IMR-90 (cell line): ENCODE measurements at places on chromosomes 2 and 18.

DNA sequence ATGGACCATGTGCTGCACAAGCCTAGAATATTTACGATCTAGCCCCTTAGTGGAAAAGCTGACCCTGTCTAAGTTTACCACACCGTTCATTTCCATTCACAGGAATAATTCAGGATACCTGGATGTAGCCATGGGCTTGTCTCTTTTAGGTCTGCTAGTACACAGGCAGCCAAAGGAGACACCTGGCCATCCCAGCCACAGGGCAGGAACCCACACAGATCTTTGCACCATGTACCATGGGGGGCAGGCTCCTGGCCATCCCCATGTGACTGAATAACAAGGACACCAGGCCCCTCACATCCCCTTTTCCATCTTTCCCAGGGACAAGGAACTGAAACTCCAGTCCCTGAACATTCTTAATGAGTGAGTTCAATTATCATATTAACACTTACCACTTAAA, 467.3 kb upstream of the MYT1L start:
- no peak for DNase-seq

- DNase-seq = no peak
These were observed 12.5 kb upstream of the TANC1 start for GRCh38 chr2:158955842-158956365.

DNA sequence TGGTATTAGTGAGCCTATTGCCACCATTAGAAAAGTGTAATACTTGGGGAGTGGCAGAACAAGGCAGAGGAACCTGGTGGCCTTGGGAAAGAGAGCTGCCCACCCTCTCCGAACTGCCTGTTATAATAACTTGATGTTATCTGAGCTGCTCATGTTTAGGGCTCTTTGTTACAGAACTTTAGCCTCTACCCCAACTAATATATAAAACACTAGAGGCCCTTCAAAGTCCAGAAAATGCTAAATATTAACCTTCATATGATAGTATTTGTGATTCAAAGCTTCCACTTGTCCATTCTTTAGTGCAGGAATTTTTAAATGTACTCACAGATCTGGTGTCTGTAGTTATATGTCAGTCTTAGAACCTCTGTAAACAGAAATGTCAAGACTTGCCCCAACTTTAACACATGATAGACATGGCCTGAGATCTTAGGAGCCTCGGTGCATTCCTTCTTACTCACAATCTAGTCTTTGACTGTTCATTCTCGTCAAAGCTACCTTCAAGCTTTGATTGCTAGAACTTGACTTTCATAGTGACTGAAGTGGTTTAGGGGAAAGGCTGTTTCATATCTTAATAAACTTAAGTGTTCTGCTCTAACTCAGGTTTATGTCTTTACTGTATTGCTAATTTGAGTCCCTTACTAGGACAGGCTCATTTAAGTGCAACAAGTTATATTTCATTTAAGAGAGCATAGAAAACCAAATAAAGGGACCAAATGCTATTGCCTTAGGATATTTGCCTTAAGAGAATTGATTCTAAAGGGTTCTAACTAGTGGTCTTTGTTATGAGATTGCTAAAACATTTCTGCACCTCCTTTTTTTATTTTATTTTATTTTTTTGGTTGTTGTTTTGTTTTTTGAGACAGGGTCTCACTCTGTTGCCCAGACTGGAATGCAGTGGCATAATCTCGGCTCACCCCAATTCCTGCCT, 41.6 kb downstream of the DDX1 start:
- DNase-seq = no peak

DNA sequence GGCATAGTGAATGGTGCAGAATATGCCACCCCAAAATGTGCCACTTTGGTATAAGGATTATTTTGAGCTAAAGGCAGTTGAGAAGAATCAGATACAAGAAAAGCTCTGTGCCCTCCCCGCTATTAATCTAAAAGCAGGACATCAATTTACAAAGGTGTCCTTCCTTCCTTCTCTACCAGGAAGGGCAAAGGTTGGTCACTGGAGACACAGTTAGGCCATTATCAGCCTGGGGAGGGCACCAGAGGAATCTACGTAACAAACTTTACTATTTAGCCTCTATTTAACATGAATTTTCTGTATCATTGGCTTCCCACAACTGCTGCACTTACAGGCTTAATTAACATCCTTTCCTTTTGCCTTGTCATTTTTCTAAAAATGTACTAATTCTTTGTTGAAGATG, 52.6 kb downstream of the MEP1B start:
- no peak for DNase-seq

DNA sequence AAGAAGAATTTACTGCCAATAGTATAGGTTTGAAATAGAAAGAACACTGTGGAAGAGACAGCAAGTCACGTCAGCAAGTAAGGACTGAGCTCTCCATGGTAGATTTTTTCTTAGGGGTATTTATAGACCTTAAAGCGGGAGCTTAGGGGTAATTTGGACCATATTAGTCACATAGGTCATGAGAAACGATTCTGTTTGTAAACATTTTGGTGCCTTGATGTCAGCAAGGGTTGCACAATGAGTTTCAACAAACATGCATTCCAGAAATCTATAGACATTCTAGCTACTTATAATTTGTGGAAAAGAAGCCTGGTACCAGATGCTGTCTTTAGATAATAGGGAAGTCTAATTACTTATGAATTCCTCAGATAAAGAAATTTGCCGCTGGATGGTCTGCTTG, 624.7 kb downstream of the TDRD15 start:
- peak; percentile 44 for DNase-seq
